ENCODE measurements at places on chromosomes 2 and 18. TPM values are rescaled to one million over a fixed set of nuclear protein-coding genes. Genes with fewer than 3 reads are reported as not detected.
A peak's percentile ranks its signal among the peaks of the same experiment; 100 is the strongest.

Gene SIX2
- 0.03 TPM for polyA plus RNA-seq

GRCh38 chr2:180656455-180656847 is 324.0 kb upstream of the UBE2E3 start:
- H3K4me1 ChIP-seq: no peaks in the 10 kb centered on the region
- H3K36me3 ChIP-seq: no peaks in the 10 kb centered on the region
- no peak for DNase-seq

Gene DPYSL5
- polyA plus RNA-seq: not detected

- H3K4me3 ChIP-seq: no peak overlapping the region
- peak overlapping the region; percentile 98 for H3K27ac ChIP-seq
- peaks cover 47% of the 10 kb centered on the region for H3K4me1 ChIP-seq
- no peaks in the 10 kb centered on the region for H3K27me3 ChIP-seq
- no peaks in the 10 kb centered on the region for H3K36me3 ChIP-seq
These were observed 9.3 kb downstream of the RHOB start for GRCh38 chr2:20456116-20456571.

Gene EN1
- not detected for polyA plus RNA-seq

DNA sequence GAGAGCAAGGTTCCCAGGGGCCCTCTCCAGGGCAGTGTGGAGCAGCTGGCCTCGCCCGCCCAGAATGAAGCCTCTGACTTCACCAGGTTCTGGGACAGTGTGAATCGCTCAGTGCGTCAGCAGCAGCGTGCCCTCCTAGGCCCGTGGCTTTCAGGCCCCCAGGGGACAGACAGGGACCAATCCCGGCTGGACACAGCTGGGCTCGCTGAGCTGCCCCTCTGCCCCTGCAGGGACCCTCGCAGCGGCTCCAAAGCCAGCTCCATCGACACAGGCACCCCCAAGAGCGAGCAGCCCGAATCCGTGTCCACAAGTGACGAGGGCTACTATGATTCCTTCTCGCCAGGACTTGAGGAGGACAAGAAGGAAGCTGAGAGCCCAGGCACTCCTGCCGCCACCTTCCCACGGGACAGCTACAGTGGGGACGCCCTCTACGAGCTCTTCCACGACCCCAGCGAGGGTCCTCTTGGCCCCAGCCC is 7.6 kb downstream of the AMER3 start:
- H3K4me1 ChIP-seq: no peaks in the 10 kb centered on the region
- H3K27me3 ChIP-seq: peaks cover 25% of the 10 kb centered on the region
- H3K36me3 ChIP-seq: no peaks in the 10 kb centered on the region
- DNase-seq: no peak
- H3K4me3 ChIP-seq: no peak overlapping the region

Gene AQP12B
- polyA plus RNA-seq: 5.5 TPM

- no peak for DNase-seq
- no peak overlapping the region for H3K27ac ChIP-seq
- no peak overlapping the region for H3K4me3 ChIP-seq
- H3K27me3 ChIP-seq: no peaks in the 10 kb centered on the region
- no peaks in the 10 kb centered on the region for H3K4me1 ChIP-seq
These were observed 422.2 kb downstream of the SETBP1 start for GRCh38 chr18:45102863-45103262.

GRCh38 chr18:8783335-8783993 is 78.1 kb downstream of the MTCL1 start:
- H3K27me3 ChIP-seq: no peaks in the 10 kb centered on the region
- DNase-seq: no peak
- no peak overlapping the region for H3K27ac ChIP-seq
- no peak overlapping the region for H3K4me3 ChIP-seq
- peaks cover 12% of the 10 kb centered on the region for H3K36me3 ChIP-seq

GRCh38 chr2:164008752-164009151 is 272.9 kb upstream of the FIGN start:
- DNase-seq: no peak
- no peak overlapping the region for H3K4me3 ChIP-seq
- no peak overlapping the region for H3K27ac ChIP-seq
- H3K4me1 ChIP-seq: no peaks in the 10 kb centered on the region

GRCh38 chr2:85195956-85196355 is 62.8 kb downstream of the TCF7L1 start:
- H3K4me3 ChIP-seq: no peak overlapping the region
- no peak for DNase-seq
- H3K4me1 ChIP-seq: peaks cover 8% of the 10 kb centered on the region

- no peaks in the 10 kb centered on the region for H3K36me3 ChIP-seq
- H3K27ac ChIP-seq: no peak overlapping the region
- H3K27me3 ChIP-seq: no peaks in the 10 kb centered on the region
- DNase-seq: no peak
- H3K4me3 ChIP-seq: no peak overlapping the region
These were observed 151.2 kb downstream of the CAPN13 start for GRCh38 chr2:30656079-30656478.

Gene RHBDD1
- polyA plus RNA-seq: 1.8 TPM

- H3K27me3 ChIP-seq: no peaks in the 10 kb centered on the region
- H3K4me3 ChIP-seq: no peak overlapping the region
- no peak for DNase-seq
- H3K27ac ChIP-seq: no peak overlapping the region
- H3K36me3 ChIP-seq: no peaks in the 10 kb centered on the region
These were observed 359.7 kb downstream of the MBD2 start for GRCh38 chr18:53864770-53865169.

Gene UGT1A5
- 0.22 TPM for polyA plus RNA-seq

- no peak overlapping the region for H3K27ac ChIP-seq
- H3K27me3 ChIP-seq: no peaks in the 10 kb centered on the region
- no peak overlapping the region for H3K4me3 ChIP-seq
These were observed 209.0 kb downstream of the FAM210A start for GRCh38 chr18:13517369-13517768.

GRCh38 chr18:76405681-76406356 is 89.2 kb downstream of the ZNF516 start:
- H3K4me1 ChIP-seq: no peaks in the 10 kb centered on the region
- DNase-seq: peak; percentile 79
- H3K4me3 ChIP-seq: no peak overlapping the region
- H3K27me3 ChIP-seq: no peaks in the 10 kb centered on the region

- peaks cover 7% of the 10 kb centered on the region for H3K4me1 ChIP-seq
- H3K27ac ChIP-seq: no peak overlapping the region
- H3K27me3 ChIP-seq: peaks cover 14% of the 10 kb centered on the region
- no peak overlapping the region for H3K4me3 ChIP-seq
- no peaks in the 10 kb centered on the region for H3K36me3 ChIP-seq
- DNase-seq: no peak
These were observed 161.6 kb upstream of the CAPN13 start for GRCh38 chr2:30968660-30969397.

Gene IL36B
- not detected for polyA plus RNA-seq

DNA sequence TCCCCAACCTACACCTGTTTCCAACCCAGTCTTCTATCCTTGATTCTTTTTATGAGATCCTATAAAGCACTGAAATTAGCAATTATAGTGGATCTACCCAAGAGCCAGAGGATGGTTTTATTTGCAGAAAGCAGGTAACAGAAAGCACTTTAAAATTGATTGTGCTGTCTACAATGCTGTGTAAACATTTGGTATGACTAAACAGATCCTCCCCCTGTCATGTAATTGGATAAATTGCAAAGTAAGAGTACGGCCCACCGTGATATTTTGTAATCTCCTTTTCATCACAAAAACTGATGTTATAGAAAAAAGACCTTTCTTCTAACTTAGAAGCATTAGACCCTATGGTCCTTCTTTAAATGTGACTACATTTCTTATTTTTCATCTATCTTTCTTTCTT is 11.3 kb upstream of the PPP3R1 start:
- no peaks in the 10 kb centered on the region for H3K4me1 ChIP-seq
- H3K36me3 ChIP-seq: no peaks in the 10 kb centered on the region
- no peak for DNase-seq
- H3K27me3 ChIP-seq: no peaks in the 10 kb centered on the region
- H3K27ac ChIP-seq: no peak overlapping the region

Gene LAMA1
- polyA plus RNA-seq: 1.8 TPM

DNA sequence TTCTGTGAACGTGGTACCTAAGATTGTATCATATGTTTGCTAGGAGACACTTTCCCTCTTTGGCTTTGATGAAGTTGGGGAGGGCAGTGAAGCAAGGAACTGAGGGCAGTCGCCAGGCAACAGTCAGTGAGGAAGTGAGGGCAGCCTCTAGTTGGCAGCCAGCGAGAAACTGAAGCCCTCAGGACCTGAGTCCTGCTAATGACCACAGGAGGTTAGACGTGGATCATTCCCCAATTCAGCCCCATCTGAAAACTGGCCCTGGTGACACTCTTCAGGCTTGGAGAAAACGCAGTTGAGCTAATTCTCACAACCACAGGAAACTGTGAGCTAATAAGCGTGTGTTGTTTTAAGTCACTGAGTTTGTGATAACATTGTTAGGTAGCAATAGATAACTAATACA is 84.5 kb upstream of the REG3G start:
- H3K4me3 ChIP-seq: no peak overlapping the region
- no peaks in the 10 kb centered on the region for H3K27me3 ChIP-seq
- DNase-seq: no peak
- H3K36me3 ChIP-seq: no peaks in the 10 kb centered on the region

DNA sequence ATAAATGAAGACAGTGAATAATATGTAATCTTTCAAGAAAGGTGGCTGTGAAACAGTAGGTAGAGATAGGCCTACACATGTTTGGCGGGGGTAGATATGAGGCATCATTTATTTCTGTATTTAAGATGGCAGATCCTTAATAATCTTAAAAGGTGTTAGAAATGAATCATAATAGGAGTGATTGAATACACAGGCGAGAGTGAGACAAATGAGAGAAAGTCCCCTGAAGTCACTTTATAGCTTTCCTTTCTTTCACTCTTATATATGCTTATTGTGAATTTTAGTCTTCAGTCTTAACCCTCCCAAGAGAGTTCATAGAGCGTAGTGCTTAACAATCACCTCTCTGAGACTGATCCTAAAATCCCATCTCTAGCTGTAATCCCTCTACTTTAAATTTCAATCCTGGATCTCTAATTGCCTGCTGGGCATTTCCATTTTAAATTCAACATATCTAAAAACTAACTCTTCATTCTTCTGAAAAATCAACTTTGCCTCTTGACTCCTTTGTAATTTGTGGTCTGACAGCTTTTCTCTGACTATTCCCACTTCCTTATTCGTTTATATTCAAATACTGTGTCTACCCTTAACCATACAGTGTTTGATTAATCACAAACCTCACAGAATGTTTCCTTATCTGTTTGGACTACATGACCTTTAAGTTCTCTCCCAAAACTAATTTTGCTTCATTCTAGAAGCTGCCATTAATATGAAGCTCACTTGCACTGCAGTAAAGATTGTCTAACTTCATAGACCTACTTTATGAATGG is 463.7 kb upstream of the FSIP2 start:
- DNase-seq: no peak
- H3K4me3 ChIP-seq: no peak overlapping the region
- no peaks in the 10 kb centered on the region for H3K4me1 ChIP-seq
- no peaks in the 10 kb centered on the region for H3K36me3 ChIP-seq

Gene TFCP2L1
- polyA plus RNA-seq: 29.1 TPM
